ENCODE measurements at places on chromosomes 13 and 19. TPM values are rescaled to one million over a fixed set of nuclear protein-coding genes. Genes with fewer than 3 reads are reported as not detected.

The FCER2 gene
- under 0.01 TPM for total RNA-seq

The KIR2DL4 gene
- total RNA-seq: not detected

The HCST gene
- 1.6 TPM for total RNA-seq

The FSD1 gene
- total RNA-seq: not detected

The GPR183 gene
- 4.7 TPM for total RNA-seq

The PALM3 gene
- not detected for total RNA-seq

The PRR22 gene
- not detected for total RNA-seq

The ZIC2 gene
- total RNA-seq: not detected

The KLK14 gene
- total RNA-seq: not detected

The STRN4 gene
- total RNA-seq: 28.2 TPM

The ONECUT3 gene
- not detected for total RNA-seq

The NUCB1 gene
- 107 TPM for total RNA-seq

The FAM216B gene
- not detected for total RNA-seq

The PTH2 gene
- total RNA-seq: not detected

The ZNF667 gene
- 4.7 TPM for total RNA-seq

The LIG1 gene
- total RNA-seq: 14.6 TPM

The ZNF823 gene
- total RNA-seq: 19.8 TPM

The CGB5 gene
- not detected for total RNA-seq

The TNPO2 gene
- total RNA-seq: 20.4 TPM

The SIGLEC8 gene
- total RNA-seq: 0.52 TPM

The FBXO17 gene
- total RNA-seq: 15.1 TPM

The TNNT1 gene
- total RNA-seq: 540 TPM

The FPR3 gene
- 0.52 TPM for total RNA-seq

The GAPDHS gene
- total RNA-seq: not detected

The SERP2 gene
- total RNA-seq: 5.7 TPM

The ZNF439 gene
- 4.7 TPM for total RNA-seq

The CALR3 gene
- under 0.01 TPM for total RNA-seq

The HAUS8 gene
- total RNA-seq: 2.6 TPM

The CABP5 gene
- total RNA-seq: not detected

The LMTK3 gene
- total RNA-seq: not detected

The CGB2 gene
- not detected for total RNA-seq

The ZNF350 gene
- total RNA-seq: 10.4 TPM

The MUC16 gene
- total RNA-seq: not detected

The SLC25A23 gene
- 7.8 TPM for total RNA-seq

The CALR gene
- 382 TPM for total RNA-seq

The MCEMP1 gene
- total RNA-seq: not detected

The TMEM238 gene
- total RNA-seq: not detected

The ACP7 gene
- total RNA-seq: not detected

The TJP3 gene
- not detected for total RNA-seq

The HSPB6 gene
- 52.7 TPM for total RNA-seq

The FXYD3 gene
- not detected for total RNA-seq

The ZNF730 gene
- total RNA-seq: 6.3 TPM

The CBY2 gene
- total RNA-seq: not detected

The SLC15A1 gene
- not detected for total RNA-seq

The SPINT2 gene
- total RNA-seq: 1.6 TPM

The CNN1 gene
- 28.7 TPM for total RNA-seq

The ZNF66 gene
- 13.6 TPM for total RNA-seq

The GJB6 gene
- total RNA-seq: not detected

The PCDH17 gene
- total RNA-seq: 5.2 TPM
